ENCODE measurements at places on chromosomes 2 and 18. TPM values are rescaled to one million over a fixed set of nuclear protein-coding genes. Genes with fewer than 3 reads are reported as not detected.

GRCh38 chr2:208189069-208189809 lies 591 bp downstream of the C2orf80 start:
- H3K27me3 ChIP-seq, result no peaks in the 10 kb centered on the region
- no peak overlapping the region for H3K27ac ChIP-seq
- no peaks in the 10 kb centered on the region for H3K4me1 ChIP-seq
- DNase-seq, result no peak
- H3K36me3 ChIP-seq, result no peaks in the 10 kb centered on the region

GRCh38 chr18:46264255-46264654 lies 160.1 kb downstream of the HAUS1 start:
- no peak overlapping the region for H3K27ac ChIP-seq
- no peaks in the 10 kb centered on the region for H3K27me3 ChIP-seq
- DNase-seq, result no peak
- no peaks in the 10 kb centered on the region for H3K36me3 ChIP-seq

GRCh38 chr2:19225126-19225525 lies 133.3 kb downstream of the OSR1 start:
- H3K4me3 ChIP-seq, result no peak overlapping the region
- no peaks in the 10 kb centered on the region for H3K36me3 ChIP-seq
- DNase-seq, result no peak
- no peak overlapping the region for H3K27ac ChIP-seq

- H3K27ac ChIP-seq, result no peak overlapping the region
- no peaks in the 10 kb centered on the region for H3K4me1 ChIP-seq
Observed at GRCh38 chr2:200735061-200735460, 76.6 kb upstream of the BZW1 start.

DNA sequence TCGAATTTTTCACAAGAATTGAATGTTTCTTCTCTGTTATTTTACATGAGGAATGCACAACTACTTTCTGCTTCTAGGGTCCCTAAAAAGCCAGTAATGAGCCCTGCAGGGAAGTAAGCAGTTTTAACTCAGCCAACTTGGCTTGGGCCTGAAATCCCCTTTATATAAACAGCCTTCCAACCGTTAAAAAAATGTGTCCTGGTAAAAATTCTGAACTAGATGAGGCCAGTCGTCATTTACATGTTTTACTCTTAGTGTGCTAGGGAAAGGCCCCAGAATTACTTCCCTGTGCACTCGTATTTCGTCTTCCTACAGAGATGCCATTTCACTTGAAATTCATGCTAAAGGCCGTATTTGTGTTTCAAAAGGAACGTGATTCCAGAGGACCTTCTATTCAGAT lies 42.4 kb upstream of the RPE start:
- H3K27me3 ChIP-seq, result no peaks in the 10 kb centered on the region
- DNase-seq, result no peak
- H3K27ac ChIP-seq, result no peak overlapping the region
- peaks cover 7% of the 10 kb centered on the region for H3K4me1 ChIP-seq
- no peak overlapping the region for H3K4me3 ChIP-seq
- no peaks in the 10 kb centered on the region for H3K36me3 ChIP-seq

DNA sequence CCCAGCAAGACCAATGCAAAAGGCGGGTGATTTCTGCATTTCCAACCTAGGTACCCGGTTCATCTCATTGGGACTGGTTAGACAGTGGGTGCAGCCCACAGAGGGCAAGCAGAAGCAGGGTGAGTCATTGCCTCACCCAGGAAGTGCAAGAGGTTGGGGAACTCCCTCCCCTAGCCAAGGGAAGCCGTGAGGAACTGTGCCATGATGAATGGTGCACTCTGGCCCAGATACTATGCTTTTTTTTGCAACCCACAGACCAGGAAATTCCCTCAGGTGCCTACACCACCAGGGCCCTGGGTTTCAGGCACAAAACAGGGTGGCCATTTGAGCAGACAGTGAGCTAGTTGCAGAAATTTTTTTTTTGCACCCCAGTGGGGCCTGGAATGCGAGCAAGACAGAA lies 662.6 kb upstream of the ACVR2A start:
- H3K36me3 ChIP-seq, result no peaks in the 10 kb centered on the region
- no peak for DNase-seq
- H3K27ac ChIP-seq, result no peak overlapping the region
- H3K4me3 ChIP-seq, result no peak overlapping the region
- no peaks in the 10 kb centered on the region for H3K27me3 ChIP-seq

- H3K27ac ChIP-seq, result no peak overlapping the region
- no peaks in the 10 kb centered on the region for H3K36me3 ChIP-seq
- DNase-seq, result no peak
Observed at GRCh38 chr2:166632616-166633015, 138.6 kb upstream of the SCN7A start.

GRCh38 chr2:237712477-237713377 lies 85.3 kb downstream of the LRRFIP1 start:
- no peak overlapping the region for H3K27ac ChIP-seq
- no peak for DNase-seq
- no peaks in the 10 kb centered on the region for H3K27me3 ChIP-seq
- H3K4me1 ChIP-seq, result peaks cover 29% of the 10 kb centered on the region
- no peak overlapping the region for H3K4me3 ChIP-seq

DNA sequence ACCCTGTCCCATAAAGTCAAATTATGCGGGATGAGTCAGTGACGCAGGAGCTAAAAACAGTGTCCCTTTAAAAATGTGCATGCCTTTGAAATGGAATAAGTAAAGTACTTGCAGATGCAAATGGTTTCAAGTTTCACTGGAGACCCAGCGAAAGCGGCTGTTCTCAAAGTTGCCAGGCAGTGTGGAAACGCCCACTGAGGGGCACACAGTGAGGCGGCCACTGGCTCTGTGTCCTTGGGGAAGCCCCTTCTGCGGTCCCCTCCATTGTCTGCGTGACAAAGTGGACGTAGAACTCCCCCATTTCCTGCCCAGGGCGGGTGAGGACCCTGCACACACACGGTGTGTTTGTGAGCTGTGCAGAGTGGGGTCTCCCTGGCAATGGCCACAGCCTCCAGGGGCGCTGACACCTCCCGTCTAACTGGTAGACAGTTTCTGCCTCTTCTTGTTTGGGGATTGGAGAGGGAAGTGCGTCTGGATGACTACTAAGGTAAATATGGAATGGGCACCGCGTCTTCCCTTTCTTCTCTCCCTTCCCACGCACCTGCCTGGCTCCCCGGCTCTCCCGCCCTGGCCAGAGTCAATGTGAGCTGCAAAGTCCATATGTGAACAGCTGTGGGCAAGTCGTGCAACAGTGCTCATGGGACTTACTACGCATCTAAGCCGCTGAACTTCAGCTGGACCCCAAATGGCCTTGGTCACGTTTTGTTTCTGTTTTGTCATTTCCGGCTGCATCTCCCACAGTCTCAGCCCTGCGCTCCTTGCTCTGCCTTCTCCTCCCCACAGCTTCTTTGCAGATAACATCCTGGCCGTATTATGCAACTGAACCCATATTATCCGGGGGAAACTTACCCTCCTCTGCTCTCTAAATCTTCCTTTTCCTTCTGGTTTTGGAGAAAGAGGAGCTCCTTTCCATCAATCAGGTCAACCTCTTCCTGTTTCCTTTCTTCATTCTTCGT lies 33.7 kb upstream of the ZNF516 start:
- H3K27me3 ChIP-seq, result no peaks in the 10 kb centered on the region
- peak; percentile 49 for DNase-seq
- peak overlapping the region; percentile 18 for H3K4me3 ChIP-seq

- no peak for DNase-seq
- no peak overlapping the region for H3K27ac ChIP-seq
- H3K36me3 ChIP-seq, result peaks cover 5% of the 10 kb centered on the region
- peaks cover 16% of the 10 kb centered on the region for H3K4me1 ChIP-seq
- no peak overlapping the region for H3K4me3 ChIP-seq
- H3K27me3 ChIP-seq, result no peaks in the 10 kb centered on the region
Observed at GRCh38 chr2:241689306-241689705, 2.7 kb upstream of the DTYMK start.

- H3K4me1 ChIP-seq, result peaks cover 31% of the 10 kb centered on the region
- peak; percentile 65 for DNase-seq
- H3K4me3 ChIP-seq, result no peak overlapping the region
- no peaks in the 10 kb centered on the region for H3K27me3 ChIP-seq
Observed at GRCh38 chr2:55051026-55051866, 995 bp upstream of the RTN4 start.

GRCh38 chr2:221372159-221372884 lies 199.8 kb downstream of the EPHA4 start:
- H3K36me3 ChIP-seq, result no peaks in the 10 kb centered on the region
- no peak for DNase-seq
- no peak overlapping the region for H3K27ac ChIP-seq
- no peaks in the 10 kb centered on the region for H3K4me1 ChIP-seq
- no peak overlapping the region for H3K4me3 ChIP-seq

GRCh38 chr2:196515608-196516007 lies 123.9 kb upstream of the CCDC150 start:
- no peaks in the 10 kb centered on the region for H3K27me3 ChIP-seq
- no peak overlapping the region for H3K4me3 ChIP-seq
- H3K4me1 ChIP-seq, result peaks cover 6% of the 10 kb centered on the region
- H3K27ac ChIP-seq, result no peak overlapping the region
- no peaks in the 10 kb centered on the region for H3K36me3 ChIP-seq

DNA sequence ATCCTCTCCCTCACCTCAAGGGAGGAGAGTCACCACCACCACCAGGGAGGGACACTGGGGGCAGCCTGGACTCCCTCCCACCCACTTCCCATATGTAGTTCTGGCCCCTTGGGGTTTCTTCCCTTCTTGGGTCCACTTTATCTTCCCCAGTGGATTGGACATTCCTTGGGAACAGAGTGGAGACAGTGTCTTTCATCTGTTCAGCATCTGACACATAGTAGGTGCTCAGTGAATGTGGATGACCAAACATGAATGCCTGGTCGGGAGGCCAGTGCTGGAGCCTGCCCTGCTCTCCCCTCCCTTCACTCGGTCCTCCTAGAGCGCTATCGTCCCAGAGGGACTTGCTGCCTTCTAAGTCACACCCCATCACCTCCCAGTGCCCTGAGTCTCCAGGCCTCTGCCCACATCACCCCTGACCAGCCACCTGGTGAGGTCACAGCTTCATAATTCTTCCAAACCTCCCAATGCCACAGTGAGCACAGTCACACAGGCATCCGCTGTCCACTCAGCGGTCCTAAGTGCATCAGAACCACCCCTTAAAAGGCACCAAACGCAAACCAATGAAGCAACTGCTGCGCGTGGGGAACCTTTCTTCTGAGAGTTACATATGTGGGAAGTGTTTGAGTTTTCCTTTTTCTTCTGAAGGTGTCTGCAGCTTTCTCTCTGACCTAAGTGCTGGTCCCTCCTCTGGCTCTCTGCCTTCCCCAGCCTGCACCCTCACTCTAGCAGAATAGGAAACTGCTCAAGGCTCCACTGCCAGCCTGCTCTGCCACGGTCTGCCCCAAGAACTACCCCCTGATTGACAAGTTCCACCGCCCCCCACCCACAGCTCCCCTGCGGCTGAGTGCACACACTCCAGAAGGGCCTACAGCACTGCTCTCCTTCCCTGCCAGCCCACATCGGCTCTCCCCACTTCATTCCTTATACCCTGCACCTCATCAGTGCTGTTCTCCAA lies 7.2 kb upstream of the SFXN5 start:
- H3K27ac ChIP-seq, result no peak overlapping the region
- H3K27me3 ChIP-seq, result no peaks in the 10 kb centered on the region
- H3K4me1 ChIP-seq, result no peaks in the 10 kb centered on the region
- DNase-seq, result no peak
- H3K36me3 ChIP-seq, result peaks cover 11% of the 10 kb centered on the region

GRCh38 chr2:160258492-160258805 lies 58.4 kb upstream of the ITGB6 start:
- no peaks in the 10 kb centered on the region for H3K36me3 ChIP-seq
- no peak overlapping the region for H3K27ac ChIP-seq
- H3K4me1 ChIP-seq, result no peaks in the 10 kb centered on the region
- DNase-seq, result no peak
- H3K27me3 ChIP-seq, result no peaks in the 10 kb centered on the region

DNA sequence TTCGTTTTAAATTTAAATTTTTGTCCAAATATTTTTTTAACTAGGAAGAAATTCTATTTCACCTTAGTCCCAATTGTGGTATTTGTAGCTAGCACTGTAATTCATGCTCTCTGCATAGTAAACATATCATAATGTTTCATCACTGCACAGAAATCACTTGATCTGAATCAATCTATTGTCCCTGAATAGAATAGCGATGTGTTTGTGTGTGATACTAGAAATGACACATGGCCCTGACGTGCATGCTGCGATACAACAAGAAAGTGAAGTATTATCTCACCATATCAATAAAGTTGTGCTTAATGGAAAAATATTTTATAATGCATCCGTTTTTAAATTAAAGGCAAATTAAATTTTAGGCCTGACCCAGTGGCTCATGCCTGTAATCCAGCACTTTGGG lies 10.0 kb downstream of the TTL start:
- DNase-seq, result no peak
- H3K27ac ChIP-seq, result no peak overlapping the region
- no peaks in the 10 kb centered on the region for H3K4me1 ChIP-seq
- H3K36me3 ChIP-seq, result no peaks in the 10 kb centered on the region
- H3K4me3 ChIP-seq, result no peak overlapping the region

DNA sequence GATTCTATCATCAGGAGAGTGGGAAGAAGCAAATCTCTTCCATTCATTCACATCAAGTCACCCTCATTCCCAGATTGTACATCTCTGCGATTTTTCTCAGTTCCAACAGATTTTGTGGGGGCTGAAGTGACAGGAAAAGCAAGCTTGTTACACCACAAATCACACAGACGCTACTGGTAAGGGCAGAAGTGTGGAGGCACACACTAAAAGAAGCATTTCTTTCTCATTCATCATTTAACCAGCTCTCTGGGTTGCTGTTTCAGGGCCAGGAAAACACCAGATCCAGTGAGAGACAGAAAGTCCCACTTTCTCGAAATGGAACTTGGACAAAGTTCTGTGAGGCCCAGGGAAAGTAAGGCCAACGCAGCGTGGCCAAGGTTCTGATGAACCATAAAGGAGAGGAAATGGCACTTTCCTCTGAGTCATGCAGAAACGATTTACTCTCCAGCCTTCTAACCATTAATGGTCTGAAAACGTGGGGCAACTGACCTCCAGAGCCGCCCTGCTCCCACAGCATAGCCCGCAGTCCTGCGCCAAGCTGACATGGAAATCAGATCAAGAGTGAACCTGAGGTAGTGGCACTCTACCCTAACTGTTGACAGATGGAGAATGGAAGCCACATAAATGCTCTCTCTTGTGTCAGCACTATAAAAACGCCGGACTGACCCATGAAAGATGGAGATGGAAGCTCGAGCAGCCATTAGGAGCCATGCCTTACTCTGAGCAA lies 191.0 kb downstream of the C1D start:
- H3K4me3 ChIP-seq, result no peak overlapping the region
- peak; percentile 29 for DNase-seq
- no peaks in the 10 kb centered on the region for H3K36me3 ChIP-seq
- peaks cover 20% of the 10 kb centered on the region for H3K4me1 ChIP-seq

SETBP1 gene
- 39.5 TPM for total RNA-seq

RGPD4 gene
- not detected for total RNA-seq

ALPG gene
- total RNA-seq, result not detected

AFG3L2 gene
- total RNA-seq, result 60.9 TPM

SKOR2 gene
- not detected for total RNA-seq

SLC8A1 gene
- 5.1 TPM for total RNA-seq

ACSL3 gene
- total RNA-seq, result 62.0 TPM

TMEM150A gene
- 23.5 TPM for total RNA-seq

ZNF385B gene
- 2.3 TPM for total RNA-seq
